SK-N-SH treated with all-trans-retinoic acid at 6 μM for 48 hours (cell line): ENCODE measurements at places on chromosomes 6 and 20.

- ATAC-seq, result no peak
These were observed 282.9 kb upstream of the RUNX2 start for GRCh38 chr6:45045253-45045601.

DNA sequence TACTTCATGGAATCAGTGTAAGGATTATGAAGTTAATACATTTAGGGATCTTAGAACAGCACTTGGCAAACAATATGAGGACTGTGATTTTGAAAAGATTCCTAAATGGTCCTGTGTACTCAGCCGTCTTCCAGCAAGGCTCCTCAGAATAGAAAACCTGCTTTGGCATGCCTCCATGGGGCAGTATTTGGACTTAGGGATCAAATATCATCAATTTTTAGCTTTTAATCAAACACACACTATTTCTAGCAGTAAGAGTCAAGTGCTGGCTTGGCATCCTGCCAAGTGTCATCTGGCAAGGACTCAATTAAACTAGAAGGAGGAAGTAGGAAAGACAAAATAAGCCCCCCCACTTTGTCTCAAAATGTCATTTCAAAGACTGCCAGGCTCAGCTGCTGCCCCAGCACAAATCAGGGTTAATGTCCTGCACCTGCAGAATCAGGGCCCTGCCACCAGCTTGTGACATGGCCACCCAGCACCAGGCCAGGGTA lies 40.8 kb downstream of the IYD start:
- no peak for ATAC-seq

GRCh38 chr6:4125933-4126864 lies 9.2 kb downstream of the ECI2 start:
- peak; percentile 99 for ATAC-seq

DNA sequence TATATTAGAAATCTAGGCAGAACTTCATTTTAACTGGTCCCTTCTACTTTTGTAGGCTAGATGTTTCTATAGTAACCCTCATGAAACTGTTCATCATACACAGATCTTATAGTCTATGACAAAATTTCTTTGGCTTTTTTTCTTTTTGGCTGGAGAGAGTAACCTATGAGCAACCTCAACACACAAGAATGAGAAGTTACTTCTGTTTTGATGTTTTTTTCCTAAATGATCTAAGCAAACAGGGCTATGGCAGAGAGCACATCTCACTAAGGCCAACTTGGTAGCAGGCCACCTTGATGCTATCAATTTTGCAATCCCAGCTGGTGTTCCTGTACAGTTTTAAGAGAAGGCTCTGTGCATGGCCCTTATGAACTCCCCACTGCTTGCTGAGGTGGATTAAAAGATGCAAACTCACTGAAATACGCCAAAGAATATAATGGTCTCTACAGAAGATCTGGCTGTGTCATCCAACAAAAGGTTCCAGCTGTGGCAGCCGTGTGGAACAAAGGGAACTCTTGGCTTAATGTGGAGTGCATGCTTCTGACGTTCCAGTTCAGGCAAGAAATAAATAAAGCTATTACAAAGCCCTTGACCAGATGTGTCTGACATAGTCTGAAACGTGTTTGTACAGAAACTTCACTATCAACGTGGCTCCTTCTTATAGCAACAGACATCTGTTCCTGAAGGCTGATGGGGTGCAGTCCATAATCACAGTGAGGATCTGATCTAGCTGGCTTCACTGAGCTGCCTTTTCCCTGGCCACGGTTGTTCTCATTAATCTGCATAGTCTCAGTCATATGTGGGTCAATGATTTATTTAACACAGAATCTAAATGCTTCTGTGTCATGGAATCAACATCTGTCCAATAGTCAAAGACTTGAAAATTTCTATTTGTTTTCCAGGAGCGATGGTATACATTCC lies 481.1 kb downstream of the BMP2 start:
- no peak for ATAC-seq

DNA sequence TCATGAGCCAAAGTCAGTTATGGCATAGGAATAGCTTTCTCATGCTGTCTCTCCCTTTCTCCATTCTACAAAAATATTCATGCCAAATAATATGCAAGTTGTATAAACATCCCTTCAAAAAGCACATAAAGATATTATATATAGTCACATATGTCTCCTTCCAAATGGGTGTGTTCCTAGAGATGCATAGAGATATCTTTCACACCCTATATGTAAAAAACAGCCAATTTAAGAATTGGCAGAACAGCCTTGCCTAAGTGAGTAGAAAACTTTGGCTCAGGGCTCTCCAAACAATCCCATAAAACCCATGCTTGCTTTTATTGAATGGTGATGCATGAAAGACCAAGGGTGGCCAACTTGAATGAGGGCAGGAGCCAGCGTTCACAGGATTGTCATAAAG lies 274.7 kb upstream of the SUPT3H start:
- no peak for ATAC-seq

DNA sequence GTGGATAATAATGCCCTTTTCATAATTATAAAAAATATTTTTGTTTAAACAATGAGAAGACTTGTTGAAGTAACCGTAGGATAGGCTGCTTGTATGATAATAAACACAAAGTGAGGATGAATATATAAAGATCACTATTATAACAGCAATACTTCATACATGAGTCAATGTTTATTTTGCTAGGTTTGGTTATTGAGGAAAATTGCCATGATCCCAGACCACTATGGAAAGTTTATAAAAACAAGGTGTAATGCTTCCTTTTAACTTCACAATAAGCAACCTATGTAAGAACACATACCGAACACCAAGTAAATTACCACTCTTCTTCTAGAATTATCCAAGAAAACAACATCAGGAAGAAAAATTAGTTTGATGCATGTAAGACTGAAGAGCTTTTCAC lies 495.3 kb upstream of the RNF217 start:
- no peak for ATAC-seq

DNA sequence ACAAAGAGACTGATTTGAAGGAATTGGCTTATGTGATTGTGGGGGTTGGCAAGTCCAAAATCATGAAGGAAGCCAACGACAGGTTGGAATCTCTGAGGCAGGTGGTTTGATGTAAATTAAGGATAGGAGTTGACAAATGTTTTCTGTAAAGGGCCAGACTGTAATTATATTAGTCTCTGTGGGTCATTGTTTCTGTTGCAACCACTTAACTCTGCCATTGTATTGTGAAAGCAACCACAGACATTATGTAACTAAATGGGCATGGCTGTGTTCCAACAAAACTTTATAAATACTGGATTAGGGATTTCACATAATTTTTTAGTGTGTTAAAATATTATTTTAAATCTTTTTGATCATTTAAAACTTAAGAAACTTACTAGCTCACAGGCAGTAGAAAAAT lies 199.2 kb upstream of the MYLIP start:
- ATAC-seq, result no peak

GRCh38 chr20:829551-829950 lies 4.0 kb upstream of the FAM110A start:
- ATAC-seq, result no peak

- peak; percentile 19; the same call in 1 of the 3 replicates for ATAC-seq
These were observed 135.5 kb downstream of the LY86 start for GRCh38 chr6:6723921-6724538.

GRCh38 chr20:33477386-33478234 lies 12.3 kb upstream of the CBFA2T2 start:
- no peak for ATAC-seq

DNA sequence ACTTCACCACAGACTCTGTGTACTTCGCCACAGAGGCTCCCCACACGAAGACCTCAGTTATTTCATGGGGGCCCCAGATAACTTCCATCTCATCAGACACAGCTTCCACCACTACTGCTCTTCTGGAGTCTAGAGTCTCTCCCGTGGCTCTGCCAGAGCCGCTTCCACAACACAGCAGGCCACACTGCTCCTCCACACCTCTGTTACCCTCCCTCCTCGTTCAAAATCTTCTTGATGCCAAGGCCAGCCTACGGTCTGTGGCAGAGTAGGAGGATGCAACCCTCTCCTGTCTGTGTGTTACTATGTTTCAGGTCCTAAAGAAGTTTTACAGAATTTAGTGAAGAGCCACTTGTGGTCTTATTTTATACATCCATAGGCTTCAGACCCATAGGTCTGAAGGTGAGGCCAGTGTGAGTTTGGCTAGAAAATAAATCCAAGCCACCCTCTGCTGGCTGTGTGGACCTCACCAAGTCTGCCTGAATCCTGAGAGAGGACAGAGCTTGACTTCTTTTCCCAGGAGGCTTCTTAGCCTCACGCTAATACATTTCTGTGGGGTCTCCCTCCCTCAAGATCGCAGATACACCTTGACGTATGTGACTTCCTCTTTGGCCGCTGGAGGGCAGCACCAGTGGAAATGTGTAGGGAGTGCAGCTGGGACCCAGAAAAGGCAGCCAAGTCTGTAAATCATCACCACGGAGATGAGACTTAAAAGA lies 197.7 kb downstream of the FAXC start:
- peak; percentile 96 for ATAC-seq

DNA sequence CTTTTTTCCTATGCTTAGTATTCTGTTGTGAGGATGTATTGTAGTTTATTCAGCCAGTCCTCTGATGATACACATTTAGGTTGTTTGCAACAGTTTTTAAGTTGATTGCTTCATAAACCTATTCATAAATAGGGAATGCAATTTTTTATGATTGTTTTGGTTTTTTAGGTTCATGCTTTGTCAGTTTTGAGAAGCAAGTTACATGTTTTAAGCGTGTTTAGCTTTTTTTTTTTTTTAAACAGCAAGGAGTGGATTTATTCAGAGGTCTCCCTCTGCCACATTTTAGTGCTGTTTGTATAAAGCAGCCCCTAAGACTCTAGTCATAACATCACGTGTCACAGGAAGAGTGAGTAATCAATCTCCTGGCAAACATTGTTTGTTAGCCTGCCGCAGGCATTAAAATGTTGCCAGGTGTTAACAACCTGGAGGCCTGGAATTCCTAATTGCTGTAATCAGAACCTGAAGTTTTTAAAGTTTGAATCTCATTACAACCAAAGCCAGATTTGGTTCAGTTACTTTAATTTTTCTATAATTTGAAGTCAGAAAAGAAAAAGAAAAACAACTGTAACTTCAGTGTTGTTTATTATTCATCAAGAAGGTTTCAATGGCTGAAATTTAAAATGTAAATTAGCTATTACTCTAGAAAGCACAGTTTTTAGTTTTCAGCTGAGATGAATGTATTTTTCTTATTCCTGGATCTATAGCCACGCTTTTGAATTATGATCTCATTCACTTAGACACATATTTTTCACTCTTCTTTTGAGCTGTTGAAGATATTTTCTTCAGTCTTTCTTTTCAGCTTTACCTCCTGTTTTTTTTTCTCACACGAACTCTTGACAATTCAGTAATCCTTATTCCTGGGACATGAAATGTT lies 59.2 kb downstream of the KCNS1 start:
- no peak for ATAC-seq

- ATAC-seq, result no peak
These were observed 30.6 kb upstream of the FOXC1 start for GRCh38 chr6:1579096-1579495.

DNA sequence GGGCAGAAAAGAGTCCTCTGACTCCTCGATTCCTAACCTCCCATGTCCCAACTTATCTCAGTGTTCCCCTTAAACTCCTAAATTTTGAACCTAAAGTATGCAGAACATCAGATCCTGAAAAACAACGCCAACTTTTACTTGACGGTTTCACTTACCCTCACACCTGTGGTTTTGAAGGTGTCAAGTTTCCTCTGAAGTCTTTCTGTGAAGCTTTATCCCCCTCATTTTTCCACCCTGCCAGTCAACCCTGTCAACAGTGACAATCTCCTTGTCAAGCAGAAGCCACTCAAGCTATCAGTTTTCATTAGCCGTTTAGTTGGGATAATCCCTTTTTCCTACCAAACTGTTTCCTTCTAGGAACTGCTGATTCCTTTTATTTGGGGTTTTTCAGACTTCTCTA lies 245.4 kb upstream of the PREP start:
- no peak for ATAC-seq

GRCh38 chr6:328924-329323 lies 36.6 kb downstream of the DUSP22 start:
- ATAC-seq, result no peak

- no peak for ATAC-seq
These were observed 274.8 kb upstream of the BTBD3 start for GRCh38 chr20:11642866-11643265.

- ATAC-seq, result no peak
These were observed 337.4 kb upstream of the PRDM1 start for GRCh38 chr6:105748737-105749161.

DNA sequence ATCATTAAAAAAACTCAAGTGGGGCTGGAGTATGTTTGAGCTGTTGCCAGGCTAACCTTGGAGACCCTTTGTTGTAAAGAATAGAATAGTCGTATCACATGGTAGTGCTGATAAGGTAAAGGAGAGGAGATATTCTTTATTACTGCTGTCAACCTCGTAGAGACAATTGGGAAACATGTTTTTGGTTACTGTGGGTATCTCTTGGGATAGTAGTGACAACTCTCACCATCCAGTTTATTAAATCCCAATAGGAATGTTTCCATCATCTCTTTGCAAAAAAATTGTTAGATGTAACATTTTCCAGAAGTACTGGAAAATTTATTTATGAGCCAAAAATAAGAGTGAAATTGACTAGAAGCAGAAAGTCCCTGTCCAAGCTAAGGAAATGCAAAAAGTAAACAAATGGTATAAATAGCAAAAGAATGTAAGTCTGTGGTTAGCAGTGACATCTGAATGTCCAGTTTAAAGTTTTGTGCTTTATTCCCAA lies 829.3 kb upstream of the CITED2 start:
- peak; percentile 94 for ATAC-seq

- no peak for ATAC-seq
These were observed 54.1 kb downstream of the TULP4 start for GRCh38 chr6:158366363-158366762.

- ATAC-seq, result peak; percentile 18
These were observed 4.7 kb downstream of the LINC00237 start for GRCh38 chr20:21101453-21101931.

DNA sequence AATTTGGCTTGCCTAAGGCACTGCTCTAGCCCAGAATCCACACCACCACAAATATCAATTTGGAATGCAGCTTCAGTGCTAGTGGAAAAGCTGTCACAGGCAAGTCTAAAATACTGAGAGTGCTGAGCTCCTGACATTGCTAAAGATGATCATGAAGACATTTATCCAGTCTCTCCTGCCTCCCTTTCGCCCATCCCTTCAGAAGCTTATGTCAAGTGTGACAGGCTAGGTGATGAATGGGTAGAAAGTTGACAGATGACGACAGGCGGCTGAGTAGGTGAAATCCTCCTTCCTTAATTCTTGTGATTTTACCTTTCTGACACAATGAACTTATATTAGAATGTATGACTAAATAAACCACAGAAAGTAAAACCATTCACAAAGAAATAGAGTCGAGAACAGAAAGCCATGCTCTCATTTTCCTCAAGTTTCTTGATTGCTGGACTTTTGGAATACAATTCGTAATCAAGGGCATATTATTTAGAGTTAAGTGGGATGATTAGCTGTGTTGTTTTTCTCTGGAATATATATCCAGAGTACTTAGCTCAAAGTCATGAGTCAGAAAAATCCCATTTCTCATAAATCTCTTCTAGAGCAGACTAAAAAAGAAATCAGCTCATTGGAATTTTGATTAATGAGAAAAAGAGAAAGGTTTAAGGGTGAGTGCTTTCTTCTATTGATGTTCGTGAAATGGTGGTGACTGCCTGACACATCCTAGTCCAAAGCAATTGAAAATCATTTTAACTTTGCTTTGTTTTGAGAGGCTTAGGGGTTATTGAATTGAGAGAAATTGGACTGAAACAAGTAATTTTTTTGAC lies 1228.2 kb upstream of the CITED2 start:
- ATAC-seq, result peak; percentile 48
